ENCODE measurements at places on chromosomes 5 and 9. TPM values are rescaled to one million over a fixed set of nuclear protein-coding genes. Genes with fewer than 3 reads are reported as not detected.
A peak's percentile ranks its signal among the peaks of the same experiment; 100 is the strongest.

CDH12 gene
- total RNA-seq = not detected

GRCh38 chr5:135493406-135494180, 41.4 kb upstream of the TIFAB start:
- DNase-seq = peak; percentile 99

SHISAL2B gene
- not detected for total RNA-seq

DNA sequence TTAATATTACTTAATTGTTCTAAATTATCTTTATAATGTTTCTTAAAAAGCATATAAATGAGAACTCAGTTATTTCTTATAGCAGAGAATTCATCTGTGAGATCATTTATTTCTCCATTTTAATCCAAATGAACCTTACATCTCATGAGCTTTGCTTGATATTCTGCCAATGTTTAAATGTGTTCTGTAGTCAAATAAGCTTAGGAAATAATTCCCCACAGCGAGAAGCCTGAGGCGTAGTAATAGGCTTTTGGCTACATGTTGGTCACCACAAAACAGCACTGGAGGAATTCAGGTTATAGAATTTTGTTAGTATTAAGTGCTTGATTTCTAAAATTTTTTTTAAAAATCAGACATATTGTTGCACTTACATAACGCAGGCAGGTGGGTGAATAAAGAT, 585.3 kb upstream of the RORB start:
- no peak for DNase-seq

GRCh38 chr9:113393281-113393680, 7.8 kb downstream of the ALAD start:
- DNase-seq = no peak

GRCh38 chr9:4433379-4433778, 56.9 kb upstream of the SLC1A1 start:
- no peak for DNase-seq

DNA sequence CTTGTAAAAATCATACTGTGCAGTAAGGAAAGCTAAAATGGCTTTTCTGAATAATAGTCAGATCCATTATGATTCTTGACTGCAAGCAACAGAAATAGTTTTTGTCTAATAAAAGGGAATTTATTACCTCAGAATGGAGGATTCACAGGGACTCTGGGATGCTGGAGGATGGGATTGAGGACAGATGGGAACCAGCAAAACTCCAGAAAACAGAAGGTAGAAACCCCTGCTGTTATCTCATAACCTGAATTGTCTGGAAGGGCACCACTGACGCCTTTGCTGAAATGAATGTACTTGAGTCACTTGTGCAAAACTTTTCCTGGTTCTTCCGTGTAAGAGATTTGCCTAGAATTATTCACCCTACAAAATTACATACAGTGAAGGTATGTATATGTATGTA, 58.6 kb upstream of the DMAC1 start:
- no peak for DNase-seq

- no peak for DNase-seq
These were observed 3.8 kb upstream of the PTGS1 start for GRCh38 chr9:122367065-122367464.

GRCh38 chr5:119341452-119342349, 14.1 kb upstream of the TNFAIP8 start:
- DNase-seq = no peak

SOWAHA gene
- total RNA-seq = not detected

DNA sequence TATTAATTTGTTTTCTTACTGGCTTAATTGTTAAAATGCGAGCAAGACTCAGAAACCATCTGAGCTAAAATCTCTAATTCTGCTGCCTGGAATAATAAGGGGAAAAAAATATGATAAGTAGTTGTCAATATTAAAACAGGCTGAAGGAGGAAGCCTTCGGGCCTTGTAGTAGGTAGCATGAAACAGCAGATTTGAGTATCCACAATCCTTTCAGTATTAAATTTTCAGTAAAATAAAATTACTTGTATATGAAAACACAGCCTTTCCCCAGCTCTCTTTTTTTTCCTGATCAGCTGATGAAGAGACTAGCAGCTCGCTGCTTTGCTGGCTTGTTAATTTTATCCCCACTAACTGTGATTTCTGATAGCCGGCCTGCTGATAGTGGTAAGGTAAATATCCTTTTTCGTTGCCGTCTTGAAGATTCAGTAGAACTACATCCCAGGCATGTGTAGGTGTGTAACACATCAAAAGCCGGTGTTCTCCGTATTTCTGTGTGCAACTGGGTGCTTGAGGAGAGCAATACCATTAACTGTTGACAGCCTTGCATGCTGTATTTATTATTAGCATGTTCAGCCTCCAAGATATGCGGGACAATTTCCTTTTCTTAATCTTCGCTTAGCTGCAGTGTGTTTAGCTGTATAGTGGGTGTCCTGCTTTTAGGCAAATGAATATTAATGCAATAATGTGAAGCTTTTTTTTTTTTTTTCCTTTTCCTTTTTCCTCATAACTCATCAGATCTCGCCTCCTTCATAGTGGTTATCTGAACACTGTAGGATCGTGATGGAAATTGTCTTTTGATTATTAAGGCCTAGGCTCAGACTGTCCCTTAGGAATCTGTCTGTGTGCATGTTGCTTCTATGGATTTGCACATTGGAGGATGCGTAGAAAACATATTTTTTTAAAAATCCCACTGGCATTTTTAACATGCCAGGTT, 144.6 kb downstream of the SMARCA2 start:
- peak; percentile 53 for DNase-seq

DNA sequence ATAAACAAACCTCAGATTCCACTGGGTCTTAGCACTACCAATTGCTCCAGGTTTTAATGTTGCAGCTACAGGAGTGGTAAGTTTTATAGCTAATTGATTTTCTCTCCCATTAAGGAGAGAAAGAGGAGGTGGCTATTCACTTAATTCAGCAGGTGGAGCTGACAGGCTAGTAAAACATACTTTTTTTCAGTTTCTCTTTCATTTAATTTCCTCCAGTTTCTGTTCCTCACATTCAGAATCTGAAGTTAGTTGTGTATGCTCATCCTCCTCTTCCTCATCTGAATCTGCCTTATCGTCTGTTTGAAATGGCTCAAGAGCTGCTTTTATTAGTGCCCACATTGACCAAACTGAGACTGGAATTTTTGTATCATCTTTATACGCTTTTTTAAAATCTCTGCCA, 98.0 kb downstream of the PLPPR1 start:
- no peak for DNase-seq

DNA sequence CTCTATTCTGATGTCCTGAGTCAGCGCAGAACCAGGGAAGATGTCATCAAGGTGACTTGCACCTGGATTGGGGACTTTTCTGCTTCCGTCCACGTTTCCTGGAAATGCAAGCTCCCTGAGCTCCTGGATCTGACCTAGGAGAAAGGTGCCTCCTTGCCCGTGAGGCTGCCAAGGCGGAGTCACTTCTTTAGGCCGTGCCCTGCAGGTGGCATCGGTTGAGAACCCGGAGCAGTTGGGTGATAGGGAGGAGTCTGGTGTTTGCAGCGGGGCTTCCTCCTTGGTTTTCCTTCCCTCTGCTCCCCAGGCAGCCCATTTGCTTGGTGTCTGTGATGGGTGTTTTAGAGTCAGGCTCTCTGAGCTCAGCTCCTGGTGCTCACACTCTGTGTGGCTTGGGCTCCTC, 15.2 kb downstream of the NANS start:
- no peak for DNase-seq
